ENCODE measurements at places on chromosomes 12 and 14.

DNA sequence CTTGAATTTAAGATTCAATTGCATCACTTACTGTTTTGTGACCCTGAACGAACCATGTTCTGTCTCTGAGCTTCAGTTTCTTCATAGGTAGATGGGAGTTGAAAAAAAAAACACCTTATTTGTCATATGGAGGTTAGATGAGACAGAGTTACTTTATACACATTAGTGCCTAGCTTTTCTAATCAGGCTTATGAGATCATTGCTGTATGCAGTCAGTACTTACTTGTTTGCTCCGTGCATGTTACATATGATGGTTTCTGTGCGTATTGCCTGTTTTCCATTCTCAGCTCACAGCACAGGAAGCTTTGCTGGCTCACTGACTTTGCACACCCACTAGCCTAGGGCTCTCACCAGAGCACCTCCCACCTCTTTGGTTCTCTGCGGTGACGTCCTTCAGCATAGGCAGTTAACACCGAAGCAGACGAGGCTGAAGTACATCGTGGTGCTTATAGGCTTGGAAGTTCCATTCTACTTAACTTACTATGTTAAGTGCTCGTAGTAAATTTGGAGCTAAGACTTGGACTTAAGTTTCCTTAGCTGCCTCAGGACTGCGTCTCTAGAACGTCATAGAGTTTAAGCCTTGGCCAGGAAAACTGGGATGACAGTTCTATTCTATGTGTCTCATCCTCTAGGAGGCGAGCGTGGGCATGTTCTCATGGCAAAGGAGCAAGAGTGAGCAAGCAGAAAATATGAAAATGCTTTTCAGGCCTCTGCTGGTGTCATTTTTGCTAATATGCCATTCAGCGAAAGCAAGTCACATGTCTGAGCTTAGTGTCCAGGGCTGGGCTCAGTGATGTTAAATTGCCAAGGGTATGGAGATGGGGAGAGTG, 57.3 kb downstream of the NRXN3 start:
- DNase-seq = no peak

GRCh38 chr12:98893126-98893674, 248.1 kb downstream of the APAF1 start:
- DNase-seq = no peak

GRCh38 chr12:27966870-27967269, 5.7 kb downstream of the PTHLH start:
- no peak for DNase-seq

- DNase-seq = no peak
Observed at GRCh38 chr12:71645268-71645667, 18.4 kb downstream of the ZFC3H1 start.

DNA sequence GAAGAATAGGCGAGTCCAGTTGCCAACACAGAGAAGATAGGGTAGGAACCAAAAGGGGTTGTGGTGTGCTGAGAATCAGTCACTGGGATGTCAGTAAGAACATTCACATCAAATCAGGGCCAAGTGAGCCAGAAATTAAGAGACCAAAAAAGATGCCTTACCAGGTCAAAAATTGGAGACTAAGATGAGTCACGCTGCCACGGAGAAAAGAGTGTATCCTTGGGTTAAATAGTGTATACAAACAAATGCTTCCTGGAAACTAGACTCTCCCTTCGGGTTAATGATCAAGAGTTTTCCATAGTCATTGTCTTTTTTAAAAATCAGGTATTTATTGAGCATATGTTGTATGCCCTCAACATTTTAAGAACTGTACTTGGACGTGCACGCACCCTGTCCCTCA, 45.2 kb upstream of the BAZ1A start:
- DNase-seq = no peak

DNA sequence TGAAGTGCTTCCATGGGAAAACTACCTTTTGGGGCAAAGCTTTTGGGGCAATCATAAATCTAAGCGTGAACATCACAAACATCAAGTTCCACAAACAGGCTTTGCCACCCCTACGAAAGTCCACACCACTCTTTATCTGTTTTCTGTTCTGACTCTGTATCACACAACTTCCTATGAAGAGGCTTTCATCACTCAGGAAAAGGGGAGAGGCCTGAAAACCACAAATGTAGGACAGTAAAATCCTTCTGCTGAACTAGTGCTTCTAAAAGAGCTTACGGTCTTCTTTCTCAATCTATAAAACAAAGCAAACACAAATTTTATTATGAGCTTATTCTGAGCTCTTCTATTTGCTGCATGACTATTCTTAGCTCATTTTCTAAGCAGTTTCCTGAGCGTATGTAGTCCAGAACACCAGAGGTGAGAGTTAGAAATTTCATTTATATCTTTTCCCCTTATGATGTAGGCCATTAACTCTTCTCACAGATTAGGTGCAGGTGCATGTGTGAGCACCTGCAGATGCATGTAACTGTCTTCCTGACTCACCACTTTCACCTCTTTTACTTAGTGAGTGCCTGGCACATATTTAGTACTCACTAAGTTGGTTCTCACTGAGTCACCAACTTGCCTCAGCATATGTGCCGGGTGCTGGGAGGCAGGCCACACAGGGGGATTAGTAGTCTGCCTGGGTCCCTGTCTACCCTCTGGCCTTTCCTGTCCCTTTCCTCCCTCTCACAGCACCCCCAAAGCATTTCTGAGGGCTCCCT, 32.9 kb upstream of the SYCP3 start:
- DNase-seq = no peak

DNA sequence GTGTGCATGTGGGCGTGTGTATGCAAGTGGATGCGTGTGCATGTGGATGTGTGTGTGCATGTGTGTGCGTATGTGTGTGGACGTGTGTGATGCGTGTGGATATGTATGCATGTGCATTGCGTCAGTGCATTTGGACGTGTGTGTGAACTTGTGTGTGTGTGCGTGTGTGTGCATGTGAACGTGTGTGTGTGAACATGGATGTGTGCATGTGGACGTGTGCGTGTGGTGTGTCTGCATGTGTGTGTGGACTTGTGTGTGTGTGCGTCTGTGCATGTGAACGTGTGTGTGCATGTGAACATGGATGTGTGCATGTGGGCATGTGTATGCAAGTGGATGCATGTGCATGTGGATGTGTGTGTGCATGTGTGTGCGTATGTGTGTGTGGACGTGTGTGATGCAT, 34.4 kb upstream of the FBRSL1 start:
- DNase-seq = no peak

DNA sequence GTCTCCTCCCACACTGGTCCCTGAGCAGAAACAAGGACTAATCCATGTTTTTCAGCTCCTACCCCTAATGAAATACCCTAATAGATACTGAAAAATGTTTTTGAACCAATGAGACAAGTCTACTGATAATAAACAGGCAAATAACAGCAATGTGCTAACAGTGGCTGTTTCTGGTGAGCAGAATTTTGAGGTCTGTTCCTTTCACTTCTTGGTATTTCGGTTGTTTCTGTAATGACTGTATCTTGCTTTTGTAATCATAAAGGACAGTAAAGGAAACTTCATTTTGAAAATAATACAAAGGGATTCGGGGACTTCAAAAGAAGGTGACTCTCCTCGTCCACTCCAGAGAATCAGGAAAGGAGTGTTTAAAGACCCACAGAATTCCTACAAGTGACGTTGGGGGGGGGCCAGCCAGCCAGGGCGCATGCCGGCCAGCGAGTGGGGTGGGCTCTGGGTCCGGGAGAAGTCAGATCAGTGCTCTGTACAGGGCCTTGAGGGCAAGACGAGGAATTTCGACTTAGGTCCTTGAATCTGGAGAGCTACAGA, 1.1 kb upstream of the CD9 start:
- DNase-seq = no peak

DNA sequence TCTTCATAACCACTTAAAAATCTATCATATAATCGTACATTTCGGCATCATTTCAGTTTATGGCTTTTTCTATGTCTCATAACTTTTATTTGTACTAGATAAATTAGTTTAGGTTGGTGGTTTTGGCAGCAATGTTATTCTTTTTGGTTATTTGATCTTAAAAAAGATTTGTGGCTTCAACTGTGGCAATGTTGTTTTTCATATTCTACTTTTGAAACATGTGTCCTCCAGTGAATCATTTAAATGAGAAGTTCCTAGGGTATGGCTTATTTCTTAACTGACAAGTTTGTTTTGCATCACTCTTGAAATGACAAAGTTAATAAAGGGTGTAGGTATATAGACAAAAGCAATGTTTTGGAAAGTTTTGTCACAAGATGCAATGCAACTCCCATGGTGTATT, 11.1 kb upstream of the KITLG start:
- DNase-seq = no peak

- DNase-seq = no peak
Observed at GRCh38 chr14:105346876-105347586, 32.5 kb downstream of the PACS2 start.

DNA sequence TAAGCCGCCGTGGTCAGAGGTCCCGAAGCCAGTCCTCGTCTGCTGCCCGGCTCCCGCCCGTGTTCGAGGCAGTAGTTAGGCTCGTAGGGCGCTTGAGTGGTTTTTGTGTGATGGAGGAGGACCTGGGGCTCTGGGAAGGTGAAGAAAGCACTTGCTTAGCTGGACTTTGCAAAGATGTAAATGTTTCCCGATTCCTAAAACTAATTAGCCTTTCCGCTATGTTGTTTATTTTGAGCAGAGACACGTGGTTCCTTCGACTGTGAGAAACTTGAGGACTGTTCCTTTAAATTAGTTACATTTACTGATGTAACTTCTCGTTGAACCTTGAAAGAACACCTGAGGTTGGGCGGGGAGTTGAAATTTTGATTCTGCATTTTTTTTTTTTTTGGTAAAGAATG, 33.9 kb downstream of the MIA2 start:
- DNase-seq = no peak

DNA sequence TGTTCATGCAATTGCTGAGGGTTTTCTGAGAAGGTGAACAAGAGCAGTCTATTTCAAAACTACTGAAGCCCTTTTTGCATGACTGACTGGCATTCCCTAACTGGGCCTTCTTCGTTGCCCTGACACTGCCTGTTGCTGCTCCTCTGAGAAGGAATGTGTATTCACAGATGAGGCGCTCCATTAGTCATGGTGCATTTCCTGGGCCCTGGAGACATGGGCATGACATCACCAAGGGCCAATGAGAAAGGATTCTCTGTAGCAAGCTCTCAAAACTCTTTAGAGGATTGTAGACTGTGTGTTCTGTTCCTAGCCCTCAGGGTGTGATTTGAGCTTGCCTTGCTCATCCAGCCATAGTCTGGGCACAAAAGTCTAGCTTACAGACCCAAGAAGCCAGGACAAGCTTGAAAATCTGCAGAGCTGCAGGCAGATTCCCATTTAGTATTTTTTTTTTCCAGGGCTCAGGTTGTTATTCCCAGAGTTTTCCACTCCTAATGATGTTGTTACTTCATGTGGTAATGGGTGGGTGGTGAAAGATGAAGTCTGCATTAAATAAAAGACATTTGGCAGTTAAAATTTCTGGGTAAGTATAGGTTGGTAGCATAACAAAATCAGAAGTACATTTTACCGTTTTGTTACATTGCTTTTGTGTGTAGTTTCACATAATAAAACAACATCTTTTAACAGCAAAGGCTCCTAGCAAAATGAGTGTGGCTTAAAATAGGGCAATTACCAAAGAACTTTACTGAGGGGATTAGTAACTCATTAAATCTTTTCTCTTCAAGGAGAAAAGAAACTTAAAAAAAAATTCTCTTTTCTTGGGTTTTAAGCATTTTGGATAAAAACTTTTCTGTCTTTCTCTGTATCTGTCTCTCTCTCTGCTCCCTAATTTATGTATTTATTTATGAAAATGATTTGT, 318.4 kb downstream of the RAD51B start:
- DNase-seq = no peak

DNA sequence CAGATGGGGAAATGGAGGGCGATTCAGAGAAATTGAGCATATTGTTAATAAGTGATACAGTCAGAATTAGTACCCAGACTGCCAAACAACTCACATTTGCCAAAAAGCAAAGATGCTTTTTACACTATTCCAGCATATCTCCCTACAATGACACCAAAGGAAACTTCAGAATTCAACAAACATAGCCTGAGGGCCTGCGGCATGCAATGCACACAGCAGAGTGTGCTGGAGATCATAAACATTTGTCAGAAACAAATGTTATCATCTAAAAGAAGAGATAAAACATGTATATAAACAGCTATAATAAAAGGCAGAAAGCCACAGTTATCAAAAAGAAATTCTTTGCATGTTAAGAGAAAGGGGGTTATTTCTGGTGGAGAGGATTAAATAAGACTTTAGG, 20.1 kb upstream of the GARIN6 start:
- DNase-seq = no peak

- no peak for DNase-seq
Observed at GRCh38 chr14:87331991-87332390, 661.0 kb downstream of the GALC start.

- no peak for DNase-seq
Observed at GRCh38 chr12:3138941-3139511, 61.8 kb downstream of the TSPAN9 start.

DNA sequence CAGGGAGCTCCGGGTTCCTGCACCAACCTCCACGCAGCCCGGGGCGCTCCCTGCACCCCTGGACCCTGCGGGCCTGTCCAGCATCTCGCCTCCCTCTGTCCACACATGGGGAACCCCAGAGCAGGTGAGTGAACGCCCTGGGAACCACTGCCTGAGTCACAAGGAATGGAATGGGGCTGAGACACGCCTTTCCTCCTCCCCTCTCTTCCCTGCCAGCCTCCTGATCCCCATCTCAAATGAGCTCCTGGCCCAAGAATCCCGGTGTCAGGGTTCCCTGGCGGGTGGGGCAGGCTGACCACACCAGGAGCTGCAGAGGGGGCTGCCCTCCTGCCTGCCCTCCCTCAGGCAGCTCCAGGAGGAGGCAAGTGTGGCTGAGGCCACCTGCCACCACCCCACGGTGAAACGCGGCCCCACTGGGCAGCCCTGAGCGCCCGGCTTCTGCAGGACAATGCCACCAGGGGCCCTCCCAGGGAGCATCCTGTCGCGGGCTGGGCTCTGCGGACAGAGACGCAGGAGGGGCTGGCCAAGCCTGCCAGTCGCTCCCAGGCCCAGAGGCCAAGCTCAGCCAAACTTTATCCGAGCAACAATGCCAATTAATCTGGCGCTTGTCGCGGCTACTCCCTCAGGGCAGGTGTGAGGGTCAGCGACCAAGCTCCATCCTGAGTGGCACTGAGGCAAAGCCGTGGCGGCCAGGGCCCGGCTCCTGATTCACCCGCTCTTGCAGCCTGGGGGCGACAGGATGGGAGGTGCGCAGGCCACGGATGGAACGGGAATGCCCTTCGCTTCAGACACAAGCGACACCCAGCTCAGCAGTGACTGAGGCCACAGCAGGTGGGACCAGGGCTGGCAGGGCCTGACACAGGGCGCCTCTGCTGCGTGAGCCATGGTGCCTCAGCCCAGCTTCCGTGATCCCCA, 44.3 kb downstream of the GALNT9 start:
- DNase-seq = no peak
